ENCODE measurements at places on chromosomes 12 and 14.

GRCh38 chr12:120960657-120961056 is 17.7 kb upstream of the HNF1A start:
- DNase-seq, result no peak

GRCh38 chr12:108241986-108242703 is 97.0 kb downstream of the CMKLR1 start:
- DNase-seq, result no peak

DNA sequence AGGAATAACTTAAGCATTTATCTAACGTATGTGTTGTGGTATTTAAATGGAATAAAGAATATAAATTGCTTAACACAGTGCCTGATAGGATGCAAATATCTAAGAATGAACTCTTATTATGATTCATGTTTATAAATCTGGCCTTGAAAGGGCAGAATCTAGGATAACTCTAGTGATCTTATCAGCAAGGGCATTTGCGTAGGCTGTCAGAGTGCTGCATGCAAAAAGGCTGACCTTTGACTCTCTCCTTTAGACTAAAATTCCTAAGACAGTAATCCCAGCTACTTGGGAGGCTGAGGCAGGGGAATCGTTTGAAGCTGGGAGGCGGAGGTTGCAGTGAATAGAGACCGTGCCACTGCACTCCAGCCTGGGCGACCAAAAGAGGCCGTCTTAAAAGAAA is 31.3 kb upstream of the ANP32D start:
- DNase-seq, result no peak

DNA sequence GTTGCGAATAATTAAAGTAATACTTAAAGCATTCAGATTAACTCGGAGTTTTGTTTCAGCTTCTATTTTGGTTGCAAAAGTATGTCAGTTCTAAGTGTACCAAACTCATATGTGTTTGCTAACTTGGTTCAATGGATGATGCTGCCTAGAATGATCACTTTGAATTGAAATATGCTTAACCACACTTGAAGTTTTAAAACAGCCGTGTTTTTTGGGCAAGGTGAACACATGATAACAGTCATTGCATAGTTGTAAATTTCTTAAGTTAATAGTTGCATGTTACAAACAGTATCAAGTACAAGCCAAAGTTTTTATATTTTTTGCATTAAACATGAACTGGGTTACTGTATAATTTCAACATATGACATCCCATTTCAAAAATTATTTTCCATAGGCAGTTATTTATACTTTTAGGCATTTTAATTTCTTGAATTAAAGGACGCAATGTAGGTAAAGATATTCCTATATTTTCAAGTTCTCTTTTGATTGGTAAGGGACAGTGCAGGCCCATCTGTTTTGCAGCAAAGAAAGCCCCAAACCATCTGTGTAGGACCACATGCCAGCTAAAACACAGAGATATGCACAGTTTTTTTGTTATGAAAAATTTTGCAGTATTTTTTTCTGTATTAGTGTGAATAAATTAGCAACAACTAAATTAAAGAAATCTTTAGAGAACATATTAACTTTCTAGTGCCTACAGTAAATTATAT is 575.5 kb downstream of the PRKD1 start:
- DNase-seq, result no peak

GRCh38 chr12:127416796-127417195 is 850.2 kb upstream of the TMEM132C start:
- no peak for DNase-seq

- no peak for DNase-seq
Observed at GRCh38 chr14:33454022-33454595, 496.8 kb downstream of the EGLN3 start.
